ENCODE measurements at places on chromosomes 7 and 10.

DNA sequence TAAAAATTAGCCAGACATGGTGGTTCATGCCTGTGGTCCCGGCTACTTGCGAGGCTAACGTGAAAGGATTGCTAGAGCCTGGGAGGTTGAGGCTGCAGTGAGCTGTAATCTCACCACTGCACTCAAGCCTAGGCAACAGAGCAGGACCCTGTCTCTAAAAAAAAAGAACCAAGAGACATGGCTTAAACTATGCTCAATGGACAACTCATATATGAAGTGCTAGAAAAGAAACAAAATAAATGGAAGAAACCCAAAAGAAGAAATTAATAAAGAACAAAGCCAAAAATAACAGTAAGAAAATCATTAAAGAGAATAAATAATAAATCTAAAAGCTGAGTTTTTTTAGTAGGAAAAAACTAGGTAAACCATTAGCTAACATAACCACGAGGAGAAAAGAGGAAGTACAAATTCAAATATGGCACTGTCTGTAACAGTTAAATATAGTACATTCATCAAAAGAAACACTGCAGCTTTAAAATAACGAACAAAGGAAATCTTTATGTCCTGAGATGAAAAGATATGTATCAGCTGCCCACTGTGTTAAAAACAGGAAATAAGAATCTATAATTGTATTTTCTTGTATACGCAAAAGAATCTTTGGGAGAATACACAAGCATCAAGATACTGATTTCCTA is 48.7 kb downstream of the UPF2 start:
- DNase-seq: no peak

- no peak for DNase-seq
These were observed 35.4 kb downstream of the JMJD1C start for GRCh38 chr10:63430091-63430998.

GRCh38 chr10:24113901-24114300 is 95.0 kb upstream of the KIAA1217 start:
- no peak for DNase-seq

DNA sequence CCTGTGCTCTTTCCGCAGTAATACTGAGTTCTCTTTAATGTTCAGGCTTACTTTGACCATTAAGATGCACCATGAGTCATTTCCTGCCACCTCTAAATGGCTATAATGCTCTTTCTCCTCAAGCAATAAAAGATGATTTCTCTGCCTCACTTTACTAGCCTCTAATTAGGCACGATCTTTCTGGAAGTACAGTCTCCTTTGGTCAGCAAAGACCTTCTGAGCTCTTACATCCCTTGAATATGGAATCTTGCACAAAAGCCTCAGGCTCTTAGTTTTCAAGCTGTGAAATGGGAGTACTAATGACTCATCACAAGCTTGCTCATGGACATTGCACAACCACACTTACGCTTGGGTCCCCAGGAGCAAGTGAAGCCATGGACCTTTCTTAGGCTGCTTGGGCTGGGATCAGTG is 85.9 kb downstream of the FRMD4A start:
- DNase-seq: no peak

GRCh38 chr10:12409161-12409560 is 59.8 kb downstream of the CAMK1D start:
- DNase-seq: no peak

- DNase-seq: no peak
These were observed 91.8 kb downstream of the SH3PXD2A start for GRCh38 chr10:103763374-103764202.

DNA sequence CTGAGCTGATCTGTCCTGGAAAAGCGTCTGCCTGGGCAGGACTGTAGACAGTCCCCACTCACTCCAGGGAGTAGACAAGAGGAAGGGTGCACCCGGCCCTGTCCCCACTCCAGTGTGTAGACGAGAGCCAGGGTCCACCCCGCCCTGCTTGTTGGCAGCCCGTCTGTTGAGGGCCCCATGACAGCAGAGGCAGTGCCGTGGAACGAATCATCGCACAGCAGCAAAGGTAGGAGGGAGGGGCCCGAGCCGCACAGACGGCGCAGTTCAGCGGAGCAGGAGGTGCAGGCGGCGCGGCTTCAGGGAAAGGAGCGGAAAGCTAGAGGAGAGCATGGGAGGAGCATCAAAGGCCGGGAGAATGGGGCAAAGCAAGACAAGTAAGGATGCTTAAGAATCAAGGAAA is 93.0 kb downstream of the DYNC2I1 start:
- DNase-seq: no peak

GRCh38 chr10:29734640-29734961 is 99.8 kb upstream of the SVIL start:
- DNase-seq: no peak

GRCh38 chr7:145718129-145718528 is 398.5 kb upstream of the CNTNAP2 start:
- no peak for DNase-seq

DNA sequence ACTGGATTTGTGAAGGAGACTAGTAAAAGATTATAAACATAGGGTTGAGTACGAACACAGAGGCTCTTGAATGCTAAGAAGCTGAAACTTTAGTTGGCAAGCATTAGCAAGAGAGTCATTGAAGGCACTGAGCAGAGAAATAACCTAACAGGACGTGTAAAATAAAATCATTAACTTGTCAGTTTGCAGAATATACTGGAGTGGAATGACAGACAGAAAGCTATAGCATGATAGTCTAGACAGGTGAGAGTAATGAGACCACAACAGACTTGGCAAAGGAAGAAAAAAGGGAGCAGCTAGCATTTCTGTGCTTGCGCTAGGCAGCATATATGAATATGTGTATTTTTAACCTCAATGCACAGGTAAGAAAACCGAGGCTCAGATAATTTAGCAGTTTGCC is 30.8 kb downstream of the MINDY3 start:
- no peak for DNase-seq

DNA sequence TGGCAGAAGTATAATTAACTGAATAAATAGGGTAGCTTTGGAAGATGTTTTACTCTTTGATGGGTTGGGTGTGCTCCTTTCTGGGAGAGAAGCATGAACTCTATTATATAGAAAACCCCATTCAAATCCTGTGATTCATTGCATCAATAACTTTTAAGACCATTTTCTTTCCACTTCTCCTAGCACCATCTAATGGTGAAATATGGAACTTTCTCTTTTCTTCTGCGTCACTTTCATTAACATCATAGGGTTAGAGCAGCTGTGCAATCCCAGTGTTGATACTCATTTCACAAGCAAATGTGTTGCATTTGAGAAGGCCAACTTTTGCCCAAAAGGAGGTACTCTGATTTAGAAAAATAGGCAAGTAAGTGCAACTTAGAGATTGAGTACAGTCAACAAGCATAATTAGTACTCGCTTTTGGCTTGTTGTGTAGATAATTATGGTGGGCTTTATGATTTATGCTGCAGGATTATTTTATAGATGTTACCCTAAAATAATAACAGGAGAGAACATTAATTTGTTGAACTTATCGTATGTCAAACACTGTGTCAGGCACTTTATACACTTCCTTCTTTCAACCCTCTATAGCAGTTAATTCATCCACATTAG is 92.9 kb downstream of the CPED1 start:
- peak; percentile 42 for DNase-seq

GRCh38 chr10:80253266-80253962 is 36.0 kb downstream of the MAT1A start:
- no peak for DNase-seq

GRCh38 chr7:140059273-140060242 is 3.2 kb downstream of the PARP12 start:
- no peak for DNase-seq

GRCh38 chr10:89837165-89838043 is 136.0 kb downstream of the KIF20B start:
- no peak for DNase-seq

DNA sequence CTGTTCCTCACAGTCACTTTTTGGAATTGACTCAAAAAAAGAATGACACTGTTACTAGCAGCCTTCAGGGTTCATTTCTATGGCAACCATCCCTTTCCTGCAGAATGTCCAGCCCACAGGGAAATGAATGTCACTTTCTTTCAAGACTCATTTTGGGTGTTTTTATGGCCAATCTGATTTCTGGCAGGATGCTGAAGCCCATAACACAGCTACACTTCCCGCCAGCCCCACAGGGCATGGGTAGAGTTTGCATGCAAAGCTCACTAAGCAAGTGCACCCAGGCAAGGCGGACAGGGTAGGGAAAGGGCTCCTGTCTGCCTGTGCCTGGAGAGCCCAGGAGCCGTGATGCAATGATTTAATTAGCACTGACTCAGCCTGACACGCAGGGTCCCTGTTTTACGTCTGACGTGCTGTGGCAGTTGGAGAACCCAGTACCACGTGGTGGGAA is 26.1 kb upstream of the GPAM start:
- no peak for DNase-seq

DNA sequence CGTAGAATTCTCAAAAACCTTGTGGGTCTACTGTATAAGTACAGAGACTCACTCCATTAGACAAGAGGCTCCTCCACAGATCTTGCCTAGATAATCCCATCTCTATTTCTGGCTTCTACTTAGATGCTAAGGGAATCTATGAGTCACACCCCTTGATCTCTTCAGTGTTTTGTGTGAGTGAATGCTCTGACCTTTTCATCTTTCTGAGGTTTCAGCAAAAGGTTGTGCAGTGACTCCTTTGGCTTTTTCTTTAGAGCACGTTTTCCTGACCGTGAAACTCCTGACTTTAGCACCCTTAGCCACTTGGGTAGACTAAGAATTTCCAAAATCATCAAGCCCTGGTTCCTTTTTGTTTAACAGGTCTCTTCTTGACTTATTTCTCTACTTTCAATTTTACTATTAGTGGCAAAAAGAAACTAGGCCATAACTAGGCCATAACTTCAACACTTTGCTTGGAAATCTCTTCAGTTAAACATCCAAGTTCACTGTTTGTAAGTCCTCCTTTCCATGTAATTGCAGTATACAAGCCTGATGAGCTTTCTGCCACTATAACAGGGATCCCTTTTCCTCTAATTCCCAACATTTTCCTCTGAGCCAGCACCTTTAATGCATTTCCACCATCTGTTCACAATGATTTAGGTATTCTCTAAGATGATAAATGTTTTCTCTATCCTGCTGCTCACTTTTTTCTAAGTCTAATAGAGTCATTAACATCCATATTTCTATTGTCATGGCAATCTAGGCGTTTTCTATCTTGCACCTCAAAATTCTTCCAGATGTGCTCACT is 19.4 kb downstream of the COPG2 start:
- no peak for DNase-seq

DNA sequence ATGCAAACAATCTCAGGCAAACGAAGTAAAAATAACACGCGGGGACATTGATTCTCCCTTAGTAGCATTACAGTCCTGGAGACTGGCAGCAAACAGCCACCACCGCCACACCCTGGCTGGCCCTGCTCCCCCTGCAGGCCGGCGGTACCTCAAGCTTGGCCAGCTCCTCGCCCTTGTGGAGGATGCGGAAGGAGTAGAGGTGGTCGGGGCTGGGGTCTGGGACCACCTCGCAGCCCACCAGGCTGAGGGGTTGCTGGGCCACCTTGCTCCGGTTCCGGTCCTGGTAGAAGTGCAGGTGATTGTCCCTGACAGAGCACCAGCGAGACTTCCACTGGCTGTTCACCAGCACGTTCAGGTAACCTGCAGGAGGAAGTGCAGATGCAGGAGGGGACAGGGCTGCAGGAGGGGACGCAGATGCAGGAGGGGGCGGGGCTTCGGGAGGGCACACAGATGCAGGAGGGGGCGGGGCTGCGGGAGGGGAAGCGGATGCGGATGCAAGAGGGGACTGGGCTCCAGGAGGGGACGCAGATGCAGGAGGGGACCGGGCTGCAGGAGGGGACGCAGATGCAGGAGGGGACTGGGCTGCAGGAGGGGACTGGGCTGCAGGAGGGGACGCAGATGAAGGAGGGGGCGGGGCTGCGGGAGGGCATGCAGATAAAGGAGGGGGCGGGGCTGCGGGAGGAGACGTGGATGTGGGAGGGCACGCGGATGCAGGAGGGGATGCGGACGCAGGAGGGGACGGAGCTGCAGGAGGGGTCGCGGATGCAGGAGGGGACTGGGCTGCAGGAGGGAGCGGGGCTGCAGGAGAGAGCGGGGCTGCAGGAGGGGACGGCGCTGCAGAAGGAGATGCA is 65.7 kb downstream of the VWA2 start:
- no peak for DNase-seq

DNA sequence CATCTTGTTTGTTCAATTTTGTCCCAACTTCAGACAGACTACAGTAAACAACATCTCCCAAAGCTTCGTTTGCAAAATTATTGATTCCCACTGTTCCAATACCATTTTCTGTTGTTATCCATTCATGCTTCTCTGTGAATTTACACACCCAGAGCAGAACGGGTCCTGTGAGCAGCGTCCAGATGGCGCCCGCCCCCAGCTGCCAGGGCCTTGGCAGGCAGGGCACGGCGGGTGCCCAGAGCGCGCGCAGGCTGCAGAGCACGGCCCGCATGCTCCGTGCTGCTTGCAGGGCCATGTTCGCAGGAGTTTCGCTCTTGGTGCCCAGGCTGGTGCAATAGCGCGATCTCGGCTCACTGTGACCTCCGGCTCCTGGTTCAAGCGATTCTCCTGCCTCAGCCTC is 32.5 kb upstream of the SEPTIN7 start:
- DNase-seq: no peak

- no peak for DNase-seq
These were observed 305.4 kb upstream of the PODXL start for GRCh38 chr7:131861620-131862346.

DNA sequence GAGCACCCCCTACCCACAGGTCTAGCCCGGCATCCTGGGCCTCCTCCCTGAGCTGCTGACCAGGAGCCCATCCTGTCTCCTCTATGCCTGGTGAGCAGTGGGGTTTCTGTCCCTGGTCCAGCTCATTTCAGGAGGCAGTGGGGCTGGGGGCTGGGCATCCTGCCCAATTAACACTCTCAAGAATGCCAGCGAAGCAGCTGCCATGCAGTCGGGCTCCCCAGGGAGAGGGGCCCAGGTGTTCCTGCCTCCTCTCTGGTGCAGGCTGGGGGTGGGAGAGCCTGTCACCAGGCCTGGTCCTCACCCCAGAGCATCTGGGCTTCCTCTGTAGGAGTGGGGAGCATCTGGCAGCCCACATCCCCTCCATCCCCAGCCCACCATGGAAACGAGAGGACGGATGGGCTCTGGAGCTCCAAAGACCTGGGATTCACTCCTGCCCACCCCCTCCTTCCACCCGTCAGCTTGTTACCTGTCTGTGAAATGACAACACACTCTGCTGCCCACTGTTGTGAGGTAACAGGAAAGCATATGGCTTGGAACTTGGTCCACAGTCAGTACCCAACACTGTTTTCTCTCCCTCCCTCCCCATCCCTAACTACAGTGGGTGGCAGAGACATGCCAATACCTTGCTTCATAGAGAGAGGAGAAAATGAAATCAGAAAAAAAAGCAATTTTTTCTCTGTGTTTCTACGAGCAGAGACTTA is 69.1 kb downstream of the SLIT1 start:
- DNase-seq: no peak

DNA sequence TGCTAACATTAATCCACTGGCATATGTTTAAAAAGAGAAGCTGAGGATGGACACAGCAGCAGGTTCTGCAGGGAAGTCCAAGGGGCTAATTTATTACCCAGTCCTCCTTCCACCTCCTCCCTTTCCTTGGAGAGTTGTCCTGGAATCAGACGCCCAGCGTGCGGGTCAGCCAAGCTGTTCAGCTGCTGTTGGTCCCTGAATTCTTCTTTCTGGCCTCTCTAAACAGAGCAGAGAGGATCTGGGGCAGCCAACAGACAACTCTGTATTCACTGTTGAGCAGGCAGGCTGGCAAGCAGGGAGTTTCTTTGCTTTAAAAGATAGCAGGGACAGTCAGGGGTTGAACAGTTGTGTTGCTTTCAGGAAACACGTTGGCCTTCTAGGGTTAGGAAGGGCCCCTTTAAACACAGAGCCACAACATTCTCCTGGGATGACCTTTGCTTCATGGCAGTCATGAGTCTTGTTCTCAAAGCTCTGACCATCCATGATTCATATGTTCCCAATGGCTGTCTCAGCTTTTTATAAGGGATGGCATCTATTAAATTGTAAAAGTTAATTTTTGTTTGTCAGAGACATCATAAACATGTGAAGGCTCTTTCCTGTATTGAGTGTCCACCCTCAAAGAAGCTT is 217.0 kb downstream of the CREB5 start:
- DNase-seq: no peak

Measured in NCI-H2081 treated with DMSO at 0.1 percent for 48 hours (cell line).